Posterior vena cava (tissue), 2 donors: ENCODE measurements at places on chromosomes 4 and X. TPM values are rescaled to one million over a fixed set of nuclear protein-coding genes. Genes with fewer than 3 reads are reported as not detected.

- peak; percentile 78 for DNase-seq
Observed at GRCh38 chrX:68936608-68937007, 107.8 kb downstream of the EFNB1 start.

The CSAG1 gene
- not detected for total RNA-seq

- no peak for DNase-seq
Observed at GRCh38 chr4:136823020-136823419, 709.3 kb downstream of the PCDH18 start.

The PCDH10 gene
- total RNA-seq = 2.3 TPM

- peak; percentile 81 for DNase-seq
Observed at GRCh38 chr4:15479089-15479912, 9.6 kb downstream of the CC2D2A start.

DNA sequence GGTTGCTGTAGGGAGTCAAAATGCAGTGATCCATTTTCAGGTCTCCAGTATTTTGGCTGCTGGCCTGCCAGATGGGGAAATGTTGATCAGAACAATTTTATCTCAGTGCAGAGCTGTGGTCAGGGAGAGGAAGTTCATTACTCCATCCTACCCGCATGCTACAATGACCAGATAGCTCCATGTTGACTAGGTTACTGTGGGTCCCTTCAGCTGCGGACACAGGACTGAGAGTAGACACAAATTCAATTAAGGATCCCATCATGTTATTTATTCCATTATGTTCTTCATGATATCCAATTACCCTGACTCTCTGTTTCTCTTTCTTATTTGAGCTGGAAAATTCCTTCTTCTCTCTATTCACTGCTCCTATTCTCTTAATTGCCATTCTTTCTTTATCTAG, 16.3 kb downstream of the SYNPO2 start:
- no peak for DNase-seq

The LINC00632 gene
- total RNA-seq = 829 TPM
